ENCODE measurements at places on chromosomes 5 and 9.

DNA sequence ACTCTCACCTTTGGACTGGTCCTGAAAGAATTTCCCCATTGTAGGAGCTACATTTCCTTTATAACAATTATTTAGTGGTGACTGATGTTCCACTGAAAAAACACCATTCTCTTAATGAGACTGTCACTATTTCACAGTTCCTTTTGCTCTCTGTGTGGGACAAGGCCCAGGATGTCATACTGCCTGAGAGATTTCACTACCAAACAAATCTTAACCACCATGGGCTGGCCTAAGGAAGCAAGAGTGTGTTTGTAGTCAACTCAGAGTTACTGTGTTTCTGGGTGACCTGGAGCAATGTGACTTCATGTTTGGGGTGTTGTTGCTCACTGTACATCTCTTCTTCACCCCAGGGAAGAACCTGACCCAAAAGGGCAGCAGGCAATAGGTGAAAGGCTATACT is 50.1 kb upstream of the ZNF608 start:
- DNase-seq: no peak

- no peak for DNase-seq
These were observed 51.6 kb downstream of the F2RL2 start for GRCh38 chr5:76571559-76571958.

- DNase-seq: no peak
These were observed 16.3 kb upstream of the OLFM1 start for GRCh38 chr9:135070964-135071735.

DNA sequence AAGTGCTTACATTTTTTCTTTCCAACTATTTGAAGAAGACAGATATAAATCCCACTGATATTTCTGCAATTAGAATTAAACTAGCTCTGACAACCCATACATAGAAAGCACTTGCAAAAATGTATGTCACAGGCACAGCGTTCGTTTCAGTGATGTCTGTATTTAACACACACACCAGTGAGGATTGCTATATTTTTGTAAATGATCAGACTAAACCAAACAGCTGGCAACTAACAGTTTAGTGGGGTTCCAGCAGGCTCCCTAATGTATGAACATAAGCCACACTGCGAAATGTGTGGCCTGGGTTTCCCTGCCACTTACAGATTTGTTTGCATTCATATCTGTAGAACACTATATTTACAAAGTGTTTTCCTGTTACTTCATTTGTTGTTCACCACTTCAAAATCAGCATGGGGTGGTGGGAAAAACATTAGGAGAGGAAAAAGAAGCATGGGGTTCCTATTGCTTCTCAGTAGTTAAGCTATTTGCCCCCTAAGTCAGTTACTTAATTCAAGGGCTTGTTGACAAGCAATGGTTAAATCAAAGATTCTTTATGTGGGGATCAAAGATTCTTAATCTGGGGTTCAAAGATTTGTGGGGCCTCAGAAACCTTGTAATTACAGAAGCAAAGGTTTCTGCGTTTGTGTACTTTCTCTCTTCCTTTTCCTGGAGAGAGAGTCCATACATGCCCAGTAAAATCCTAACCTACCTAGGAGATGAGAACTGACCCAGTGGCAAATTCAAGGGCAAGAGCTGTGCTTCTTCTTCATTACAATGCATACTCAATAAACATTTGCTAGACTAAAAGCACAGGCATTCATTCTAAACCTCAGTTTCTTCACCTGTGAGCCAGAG is 27.1 kb downstream of the ZNF608 start:
- no peak for DNase-seq

- no peak for DNase-seq
These were observed 4.8 kb downstream of the DNAJB5 start for GRCh38 chr9:34994260-34994899.

DNA sequence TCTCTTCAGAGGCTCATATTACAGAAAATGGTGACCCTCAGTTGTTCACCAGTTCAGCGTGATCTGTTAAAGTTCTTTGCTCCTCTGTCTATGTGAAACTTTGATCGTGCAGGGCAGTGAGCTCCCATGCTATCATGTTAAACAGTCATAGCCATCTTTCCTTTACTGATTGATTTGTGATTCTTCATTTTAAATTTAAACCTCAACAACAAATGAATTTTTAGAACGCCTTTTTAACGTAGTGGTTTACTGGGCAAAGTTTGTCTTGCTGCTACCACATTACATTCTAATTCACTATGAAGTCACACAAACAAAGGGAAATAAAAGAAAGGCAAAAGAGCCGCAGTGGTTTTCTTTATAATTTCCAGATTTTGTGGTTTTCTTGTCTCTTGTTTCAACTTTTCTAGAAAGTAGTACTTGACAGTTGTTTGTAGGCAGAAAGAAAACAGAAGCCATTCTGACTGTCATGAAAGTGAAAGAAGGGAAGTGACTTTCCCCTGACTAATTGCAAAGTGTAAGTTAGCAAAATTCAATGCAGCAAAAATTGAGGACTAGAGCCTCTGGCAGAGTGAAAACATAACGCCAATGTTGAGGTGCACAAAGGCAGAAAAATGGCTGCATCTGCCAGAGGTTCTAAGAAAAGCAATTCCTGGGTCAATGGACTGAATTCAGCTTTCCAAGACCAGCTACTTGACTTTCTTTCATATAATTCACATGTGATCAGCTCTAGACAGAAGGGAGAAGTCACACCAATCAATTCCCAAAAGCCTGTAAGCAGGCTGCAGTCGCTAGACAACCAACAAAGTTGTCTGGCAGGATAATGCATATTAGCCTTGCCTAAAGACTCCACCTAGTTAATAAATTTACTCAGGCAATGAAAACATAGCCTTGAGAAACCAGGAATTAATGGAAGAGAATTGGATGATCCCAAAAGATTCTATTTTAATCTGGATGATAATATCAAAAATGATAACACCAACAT is 7.1 kb upstream of the IFNA6 start:
- DNase-seq: no peak

DNA sequence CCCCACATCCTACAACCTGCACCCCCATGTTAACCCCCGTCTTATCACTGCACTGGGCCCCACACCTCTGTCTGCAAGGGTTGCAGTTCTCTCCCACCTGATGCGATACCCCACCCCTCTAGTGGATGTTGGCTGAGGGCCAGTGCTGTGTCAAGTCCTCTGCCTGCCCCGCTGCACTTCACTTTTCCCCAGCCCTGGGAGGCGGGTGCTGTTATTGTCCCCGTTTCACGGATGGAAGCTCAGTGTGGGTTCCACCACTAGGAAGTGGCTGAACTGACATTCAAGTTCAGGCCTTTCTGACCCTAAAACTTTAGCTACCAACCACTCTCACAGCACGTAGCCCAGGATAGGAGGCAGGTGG is 3.5 kb downstream of the SNCB start:
- no peak for DNase-seq

- no peak for DNase-seq
These were observed 966.3 kb upstream of the C9orf72 start for GRCh38 chr9:28539434-28540070.

DNA sequence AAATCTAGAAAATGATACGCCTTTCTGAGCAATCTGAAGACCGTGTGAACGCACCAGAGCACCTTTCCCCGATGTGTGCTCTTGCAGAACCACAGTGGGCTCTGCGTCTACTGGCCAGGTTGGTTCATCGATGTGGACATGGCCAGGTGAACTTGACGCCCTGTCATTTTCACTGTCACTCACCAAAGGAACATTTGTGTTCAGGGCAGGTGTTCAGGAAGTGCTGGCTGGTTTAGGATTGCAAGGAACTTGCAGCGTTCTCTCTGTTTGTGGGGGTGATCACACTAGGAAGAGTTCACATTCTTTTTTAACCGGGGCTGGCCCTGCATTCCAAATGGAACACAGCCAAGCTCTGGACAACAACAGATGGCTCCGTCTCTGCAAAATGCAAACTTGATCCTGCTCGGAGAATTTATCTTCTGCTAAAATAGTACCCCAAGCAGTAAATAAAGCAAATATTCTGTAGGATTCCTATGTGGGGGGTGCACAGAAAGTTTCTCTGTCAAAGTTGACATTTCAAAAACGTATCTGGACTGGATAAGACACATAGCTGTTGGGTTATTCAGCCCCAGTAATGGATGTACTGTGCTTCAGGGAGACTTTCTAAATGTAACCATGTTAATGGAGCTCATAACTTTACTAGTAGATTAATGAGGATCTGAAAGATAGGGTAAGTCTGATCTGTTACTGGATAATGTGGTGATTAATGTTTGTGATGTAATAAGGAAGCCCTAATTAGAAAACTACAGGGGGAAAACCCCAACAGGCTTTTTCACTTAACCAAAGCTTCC is 45.7 kb upstream of the FANCC start:
- DNase-seq: no peak

DNA sequence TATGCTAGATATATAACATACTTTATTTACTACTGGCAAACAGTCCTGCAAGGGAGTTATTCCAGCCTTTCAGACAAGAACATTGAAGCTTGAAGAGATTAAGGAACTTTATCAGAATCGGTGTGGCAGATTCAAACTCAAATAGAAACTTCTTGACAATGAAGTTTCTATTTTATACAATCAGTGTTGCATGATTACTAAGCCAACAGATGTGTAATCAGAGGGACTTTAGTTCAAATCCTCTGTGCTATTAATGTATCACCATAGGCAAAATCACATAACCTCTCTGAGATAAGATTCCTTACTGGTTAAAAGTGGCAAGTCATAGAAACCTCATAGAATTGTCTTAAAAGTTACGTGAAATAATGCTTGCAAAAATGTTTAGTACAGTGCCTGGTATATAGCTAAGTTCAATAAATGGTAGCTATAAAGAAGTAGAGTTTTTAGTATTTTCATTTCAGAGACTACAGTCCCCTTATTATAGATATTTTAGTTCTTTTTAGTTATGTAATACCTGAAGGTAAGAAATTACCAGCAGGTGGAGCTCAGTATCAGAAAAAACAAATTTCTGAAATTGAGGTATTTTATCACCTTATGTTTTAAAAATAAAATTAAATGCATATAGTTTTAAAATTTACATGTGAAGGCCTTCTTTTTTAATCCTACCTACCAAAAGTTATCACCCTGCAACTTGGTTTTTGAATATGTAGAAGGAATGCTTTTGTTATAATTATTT is 172.1 kb downstream of the FER start:
- no peak for DNase-seq

GRCh38 chr5:135242866-135243555 is 156.0 kb downstream of the MACROH2A1 start:
- DNase-seq: no peak

GRCh38 chr9:18971404-18971803 is 61.6 kb downstream of the SAXO1 start:
- DNase-seq: no peak

GRCh38 chr5:99272576-99272975 is 343.8 kb upstream of the CHD1 start:
- no peak for DNase-seq

- DNase-seq: no peak
These were observed 5.1 kb downstream of the RNF14 start for GRCh38 chr5:141973871-141974595.

GRCh38 chr5:74938250-74938933 is 72.2 kb upstream of the FAM169A start:
- DNase-seq: no peak

DNA sequence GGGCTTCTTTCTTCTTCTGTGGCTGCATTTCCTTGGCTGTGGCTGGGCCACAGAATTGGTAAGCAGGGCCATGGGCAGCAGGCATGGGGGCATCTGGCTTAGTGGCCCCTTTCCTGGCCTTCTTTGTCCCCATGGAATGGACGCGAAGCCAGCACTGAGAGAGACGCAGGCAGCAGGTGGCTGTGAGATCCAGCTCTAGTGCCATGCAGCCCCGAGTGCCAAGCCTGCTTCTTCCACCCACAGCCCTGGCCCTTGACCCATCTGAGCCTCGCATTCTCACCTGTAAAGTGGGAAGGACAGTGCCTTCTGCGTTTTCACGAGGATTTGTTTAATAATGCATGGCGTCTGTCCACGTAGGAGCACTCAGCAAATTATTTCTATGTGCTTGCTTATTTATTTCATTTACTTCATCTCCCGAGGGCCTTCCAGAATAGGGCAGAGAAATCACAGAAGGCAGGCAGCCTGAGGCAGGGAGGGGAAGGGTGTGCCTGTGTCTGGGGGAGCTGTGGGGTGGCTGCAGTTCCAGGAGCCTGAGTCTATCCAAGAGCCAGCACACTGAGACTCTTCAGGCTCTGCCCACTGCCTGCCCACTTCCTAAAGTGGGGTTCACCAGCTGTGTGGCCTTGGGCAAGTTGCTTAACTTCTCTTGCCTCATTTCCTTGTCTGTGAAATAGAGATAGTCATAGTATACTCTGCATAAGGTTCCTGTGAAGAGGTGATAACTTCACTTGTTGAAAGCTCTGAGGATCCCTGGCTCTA is 55.2 kb downstream of the NTNG2 start:
- no peak for DNase-seq

GRCh38 chr9:128629136-128629535 is 27.5 kb downstream of the DYNC2I2 start:
- DNase-seq: no peak

DNA sequence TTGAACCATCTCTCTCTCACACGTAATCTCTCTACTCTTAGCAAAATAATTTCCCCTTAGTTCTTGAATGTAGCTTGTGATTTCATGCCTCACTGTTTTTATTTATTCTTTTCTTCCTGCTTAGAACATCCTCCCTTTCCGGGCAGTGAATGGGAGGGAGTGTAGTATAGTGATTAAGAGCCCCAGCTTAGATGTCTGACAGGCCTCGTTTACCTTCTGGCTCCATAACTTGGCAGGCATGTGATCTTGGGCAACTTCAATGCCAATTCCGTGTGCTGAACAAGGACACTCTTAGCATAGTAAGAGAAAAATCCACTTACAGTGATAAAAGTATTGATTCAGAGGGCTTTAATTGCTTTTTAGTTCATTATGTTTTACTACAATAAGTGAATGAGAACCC is 96.3 kb upstream of the TNPO1 start:
- no peak for DNase-seq

DNA sequence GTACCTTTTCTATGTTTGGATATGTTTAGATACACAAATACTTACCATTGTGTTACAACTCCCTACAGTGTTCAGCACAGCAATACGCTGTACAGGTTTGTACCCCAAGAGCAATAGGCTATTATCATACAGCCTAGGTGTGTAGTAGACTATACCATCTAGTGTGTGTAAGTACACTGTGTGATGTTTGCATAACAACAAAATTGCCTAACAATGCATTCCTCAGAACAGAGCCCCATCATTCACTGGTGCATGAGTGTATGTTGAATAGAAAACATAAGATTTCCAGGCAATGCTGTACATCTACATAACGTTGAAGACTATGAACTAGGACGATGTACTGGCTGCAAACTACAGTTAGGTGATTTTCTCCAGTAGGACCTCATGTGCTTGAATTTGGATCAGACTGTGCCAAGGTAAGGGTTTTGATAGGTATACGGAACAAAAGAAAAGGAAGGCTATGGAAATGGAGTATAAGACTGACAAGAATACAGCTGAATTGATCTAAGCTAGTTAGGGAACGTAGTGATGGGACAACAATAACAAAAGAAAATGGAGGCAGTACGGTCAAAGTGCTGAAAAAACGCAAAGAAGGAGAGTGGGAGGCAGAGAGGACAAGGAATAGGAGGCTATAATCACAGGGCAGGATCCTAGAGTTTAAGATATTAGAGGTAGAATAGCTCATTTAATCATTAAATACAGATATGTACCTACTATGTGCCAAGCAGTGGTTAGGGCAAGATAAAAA is 46.9 kb downstream of the FNIP1 start:
- no peak for DNase-seq

GRCh38 chr5:103407402-103407801 is 148.8 kb downstream of the MACIR start:
- no peak for DNase-seq

All from activated CD4-positive, alpha-beta T cell treated with anti-CD3 and anti-CD28 coated beads, Interleukin-2, amount 50 U/mL, for 4 hours (primary cell).